Skeletal muscle cell (primary cell): ENCODE measurements at places on chromosomes 3 and 15.

- DNase-seq = no peak
Measured at GRCh38 chr3:54841471-54841870, 86.4 kb downstream of the LRTM1 start.

- no peak for DNase-seq
Measured at GRCh38 chr3:43307226-43307625, 20.9 kb downstream of the SNRK start.

- DNase-seq = no peak
Measured at GRCh38 chr3:122025296-122025695, 3.2 kb upstream of the ILDR1 start.

GRCh38 chr15:91974321-91974720, 120.8 kb downstream of the SLCO3A1 start:
- DNase-seq = no peak

GRCh38 chr15:61038387-61038786, 190.7 kb downstream of the RORA start:
- no peak for DNase-seq

- no peak for DNase-seq
Measured at GRCh38 chr15:27077790-27078189, 106.8 kb downstream of the GABRG3 start.

DNA sequence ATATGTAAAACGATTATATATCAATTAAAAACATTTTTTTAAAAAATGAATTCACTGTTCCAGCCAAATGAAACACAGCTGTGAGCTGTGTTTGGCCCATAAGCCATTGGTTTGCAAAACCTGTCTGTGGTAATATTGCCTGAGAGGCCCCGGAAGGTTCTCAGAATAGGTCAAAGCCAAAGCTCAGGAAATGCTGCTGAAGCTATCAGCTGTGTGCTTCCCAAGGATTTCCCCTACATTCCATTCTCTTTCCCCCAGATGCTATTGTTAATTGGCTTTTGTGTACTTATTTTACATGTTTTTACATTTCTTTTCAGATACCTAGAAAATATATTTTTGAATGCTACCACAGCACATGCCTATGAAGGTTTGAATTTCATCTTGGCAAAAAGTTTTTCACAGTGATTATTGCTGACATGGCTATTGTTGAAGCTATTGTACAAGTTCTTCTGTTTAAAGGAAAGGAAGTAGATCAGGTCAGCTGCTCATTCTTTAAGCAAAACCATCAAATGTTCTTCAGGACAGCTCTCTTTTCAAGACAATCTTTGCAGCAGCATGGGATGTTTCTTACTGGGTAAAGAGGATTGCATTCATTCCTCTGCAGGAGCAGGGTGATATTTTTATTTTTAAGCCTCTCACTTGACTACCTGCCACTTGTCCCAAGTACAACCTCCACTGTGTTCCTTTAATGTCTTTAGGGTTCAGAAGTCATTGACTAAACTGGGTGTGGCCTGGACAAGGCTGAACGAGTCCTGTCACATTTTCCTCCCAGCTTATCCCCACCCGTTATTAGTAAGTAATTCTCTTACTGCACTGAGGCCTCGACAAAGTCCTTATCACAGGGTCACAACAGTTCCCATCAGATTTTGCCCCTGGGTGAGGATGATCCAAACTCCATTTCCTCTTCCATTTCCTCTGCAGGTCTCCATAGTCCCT, 26.3 kb upstream of the BNC1 start:
- no peak for DNase-seq

GRCh38 chr3:112350018-112350810, 17.3 kb downstream of the CD200 start:
- DNase-seq = no peak
